ENCODE measurements at places on chromosomes 13 and 19.

DNA sequence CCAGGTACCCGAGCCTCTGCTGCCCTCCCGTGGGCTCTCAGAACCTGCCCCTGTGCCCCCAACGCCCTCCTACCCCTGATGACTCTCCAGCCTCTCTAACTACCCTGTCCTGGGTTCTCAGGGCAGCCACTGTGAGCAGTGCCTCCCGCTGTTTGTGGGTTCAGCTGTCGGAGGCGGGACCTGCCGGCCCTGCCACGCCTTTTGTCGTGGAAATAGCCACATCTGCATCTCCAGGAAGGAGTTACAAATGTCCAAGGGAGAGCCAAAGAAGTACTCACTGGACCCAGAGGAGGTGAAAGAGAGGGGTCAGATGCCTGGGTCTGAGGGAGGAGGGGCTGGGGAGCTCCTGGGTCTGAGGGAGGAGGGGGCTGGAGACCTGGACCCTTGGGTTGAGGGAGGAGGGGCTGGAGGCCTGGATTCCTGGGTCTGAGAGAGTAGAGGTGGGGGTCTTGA is 20.0 kb downstream of the CNFN start:
- DNase-seq, result no peak

DNA sequence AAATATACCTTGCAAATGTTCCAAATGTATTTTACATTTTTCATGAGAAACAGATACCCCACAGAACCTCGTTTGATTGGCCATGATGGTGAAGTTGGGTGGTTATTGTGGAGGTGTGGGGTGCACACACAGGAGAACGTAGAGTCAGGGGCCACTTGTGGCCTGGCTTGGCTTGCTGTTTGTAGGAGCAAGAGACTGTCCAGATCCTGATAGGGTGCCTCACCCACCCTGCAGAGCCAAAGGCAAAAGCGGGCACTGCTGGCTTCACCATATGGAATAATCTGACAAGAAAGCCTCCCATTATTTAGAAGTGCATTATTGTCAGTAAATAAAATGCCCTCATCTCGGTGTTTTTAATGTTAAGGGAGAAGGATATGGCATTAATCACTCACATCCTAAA is 330.2 kb downstream of the TEX29 start:
- no peak for DNase-seq

DNA sequence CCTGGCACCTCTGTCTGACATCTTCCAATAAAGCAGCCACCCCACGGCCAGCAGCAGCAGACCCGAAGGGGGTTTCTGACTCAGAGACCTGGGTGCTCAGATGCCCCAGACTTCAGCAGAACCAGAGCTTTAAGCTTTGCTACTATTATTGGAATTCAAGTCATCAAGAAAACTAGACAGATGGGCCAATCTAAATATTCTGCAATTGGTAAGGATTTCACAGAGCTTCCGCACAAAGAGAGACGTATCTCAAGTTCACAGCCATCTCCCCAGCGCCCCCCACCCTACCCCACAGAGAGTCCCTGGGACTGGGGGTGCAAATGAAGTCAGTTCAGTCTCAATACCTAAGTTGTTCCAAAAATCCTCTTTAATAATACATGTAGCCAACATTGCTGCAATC is 38.8 kb downstream of the RAB20 start:
- no peak for DNase-seq

DNA sequence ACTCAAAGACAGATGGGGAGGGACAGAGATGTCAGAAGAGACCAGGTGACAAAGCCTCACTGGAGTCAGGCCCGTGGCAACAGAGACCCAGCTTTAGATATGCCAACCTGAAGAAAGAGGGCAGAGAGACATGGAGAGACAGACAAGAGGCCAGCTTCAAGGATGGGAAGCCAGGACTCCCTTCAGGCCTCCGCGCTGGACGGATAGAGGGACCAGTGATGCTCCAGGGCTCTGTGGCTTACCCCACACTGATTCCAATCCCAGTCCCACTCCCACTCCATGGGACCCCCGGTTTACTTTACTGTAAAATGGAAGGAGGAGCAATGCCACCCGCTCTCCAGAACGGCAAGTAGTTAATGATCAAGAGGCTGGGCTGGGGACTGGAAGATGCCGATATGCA is 1.7 kb upstream of the ETV2 start:
- no peak for DNase-seq

GRCh38 chr13:95920485-95920884 is 132.7 kb downstream of the UGGT2 start:
- DNase-seq, result no peak

GRCh38 chr13:104021806-104022397 is 955.7 kb upstream of the SLC10A2 start:
- no peak for DNase-seq

- DNase-seq, result no peak
Measured at GRCh38 chr19:15614507-15615379, at the start of gene CYP4F8. Gene CYP4F8, plus strand, starts transcription at chr19:15615218. Its CDS starts 399 bp downstream, at chr19:15615617.

DNA sequence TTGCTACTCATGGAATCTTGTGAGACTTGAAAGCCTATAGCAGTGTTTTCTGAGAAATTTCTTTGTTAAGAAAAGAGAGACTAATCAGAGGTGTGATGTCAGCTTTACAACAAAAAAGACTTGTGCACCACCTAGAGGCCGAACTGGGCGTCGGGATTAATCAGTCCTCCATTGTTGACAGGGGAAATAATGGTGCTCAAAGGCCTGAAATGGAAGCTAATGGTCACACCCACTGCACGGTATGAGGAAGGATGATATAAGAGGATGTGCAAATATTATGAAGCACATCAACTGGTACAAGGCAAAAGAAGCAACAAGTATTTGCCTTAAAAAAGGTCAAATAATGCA is 480.2 kb upstream of the MIR17HG start:
- DNase-seq, result no peak

DNA sequence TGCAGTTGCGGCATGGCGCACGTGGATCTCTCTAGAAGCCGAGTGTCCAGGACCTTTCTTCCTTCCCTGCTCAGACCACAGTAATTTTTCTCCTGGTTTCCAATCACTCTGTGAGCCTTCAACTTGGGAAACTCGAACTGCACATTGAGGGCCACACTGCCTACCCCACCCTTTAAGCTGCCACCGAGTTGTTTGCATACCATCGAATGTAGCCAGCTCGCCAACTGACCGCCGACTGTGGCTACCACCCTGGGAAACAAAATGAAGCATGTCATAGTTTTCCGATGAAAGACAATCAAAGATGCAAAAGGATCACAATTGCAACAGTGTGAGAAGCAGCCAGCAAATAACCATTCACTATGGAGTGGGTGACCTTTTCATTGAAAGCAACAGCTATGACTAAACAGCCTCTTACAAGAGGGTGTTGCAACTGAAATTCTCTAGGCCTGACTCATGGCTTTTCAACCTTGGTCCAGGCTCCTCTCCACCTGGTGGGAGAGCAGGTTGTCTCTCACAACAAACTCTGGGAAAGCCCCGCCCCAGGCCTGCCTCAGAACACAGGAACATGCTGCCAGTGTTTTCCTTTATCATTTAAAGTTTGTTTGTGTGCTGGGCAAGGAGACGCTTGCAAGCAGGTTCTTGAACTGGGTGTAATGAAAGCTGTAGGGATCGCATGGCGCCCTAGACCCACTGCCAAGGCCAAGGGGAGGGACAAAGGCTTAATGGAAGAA is 141.7 kb upstream of the SERP2 start:
- DNase-seq, result no peak

GRCh38 chr19:46629546-46630025 is 4.7 kb upstream of the PTGIR start:
- no peak for DNase-seq

DNA sequence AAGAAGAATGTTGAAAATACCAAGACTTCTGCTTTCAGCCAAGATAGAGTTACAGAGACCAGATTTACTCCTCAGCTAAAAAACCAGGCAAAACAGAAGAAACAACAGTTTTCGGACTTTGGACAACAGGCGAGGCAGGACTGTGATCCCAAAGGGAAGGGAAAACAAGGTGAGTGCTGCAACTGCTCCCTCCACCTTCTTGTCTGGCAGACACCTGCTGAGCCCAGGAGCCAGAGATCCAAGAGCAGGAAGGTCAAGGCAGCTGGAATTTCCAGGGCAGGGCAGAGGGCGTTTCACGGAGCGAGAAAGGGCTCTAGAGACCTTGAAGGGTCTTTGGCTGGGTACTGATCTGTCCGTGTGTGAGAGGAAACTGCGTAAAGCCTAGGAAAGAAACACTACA is 32.9 kb upstream of the SLC7A9 start:
- DNase-seq, result no peak

- peak; percentile 42 for DNase-seq
Measured at GRCh38 chr19:5690955-5691821, 1.1 kb downstream of the RPL36 start.

- no peak for DNase-seq
Measured at GRCh38 chr13:33193428-33193974, 92.1 kb downstream of the STARD13 start.

- no peak for DNase-seq
Measured at GRCh38 chr13:80870186-80870585, 529.3 kb upstream of the SPRY2 start.

GRCh38 chr13:99256709-99257108 is 1.5 kb downstream of the GPR18 start:
- no peak for DNase-seq

- DNase-seq, result peak; percentile 59
Measured at GRCh38 chr19:11242864-11243797, 3.7 kb downstream of the ANGPTL8 start.

- no peak for DNase-seq
Measured at GRCh38 chr13:26017932-26018665, 33.7 kb downstream of the SHISA2 start.

DNA sequence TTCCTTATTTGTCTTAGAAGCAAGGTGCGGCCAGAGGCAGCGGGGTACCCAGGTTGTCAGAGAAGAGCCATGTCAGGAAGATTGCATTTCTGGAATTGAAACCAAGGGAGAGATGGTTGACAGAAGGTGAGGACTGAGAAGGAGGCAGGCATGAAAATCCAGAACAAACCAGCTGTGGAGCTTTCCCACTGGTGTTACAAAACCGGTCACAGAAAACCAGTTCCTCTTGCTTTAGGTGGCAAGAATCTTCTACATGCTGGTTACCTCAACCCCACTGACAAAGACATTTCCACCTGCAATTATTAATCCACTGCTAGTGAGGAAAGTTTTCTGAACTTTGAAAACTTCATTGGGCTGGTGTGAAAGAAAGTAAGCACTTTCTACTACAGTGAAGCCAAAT is 64.0 kb upstream of the MED4 start:
- DNase-seq, result no peak

GRCh38 chr19:45250832-45251451 is at the start of gene MARK4:
Gene MARK4, plus strand, starts transcription at chr19:45251271. Its CDS starts 318 bp downstream, at chr19:45251589.
- peak; percentile 23 for DNase-seq

- no peak for DNase-seq
Measured at GRCh38 chr13:110662777-110663443, 43.0 kb downstream of the CARS2 start.

- no peak for DNase-seq
Measured at GRCh38 chr19:10681658-10682057, 19.6 kb upstream of the QTRT1 start.

DNA sequence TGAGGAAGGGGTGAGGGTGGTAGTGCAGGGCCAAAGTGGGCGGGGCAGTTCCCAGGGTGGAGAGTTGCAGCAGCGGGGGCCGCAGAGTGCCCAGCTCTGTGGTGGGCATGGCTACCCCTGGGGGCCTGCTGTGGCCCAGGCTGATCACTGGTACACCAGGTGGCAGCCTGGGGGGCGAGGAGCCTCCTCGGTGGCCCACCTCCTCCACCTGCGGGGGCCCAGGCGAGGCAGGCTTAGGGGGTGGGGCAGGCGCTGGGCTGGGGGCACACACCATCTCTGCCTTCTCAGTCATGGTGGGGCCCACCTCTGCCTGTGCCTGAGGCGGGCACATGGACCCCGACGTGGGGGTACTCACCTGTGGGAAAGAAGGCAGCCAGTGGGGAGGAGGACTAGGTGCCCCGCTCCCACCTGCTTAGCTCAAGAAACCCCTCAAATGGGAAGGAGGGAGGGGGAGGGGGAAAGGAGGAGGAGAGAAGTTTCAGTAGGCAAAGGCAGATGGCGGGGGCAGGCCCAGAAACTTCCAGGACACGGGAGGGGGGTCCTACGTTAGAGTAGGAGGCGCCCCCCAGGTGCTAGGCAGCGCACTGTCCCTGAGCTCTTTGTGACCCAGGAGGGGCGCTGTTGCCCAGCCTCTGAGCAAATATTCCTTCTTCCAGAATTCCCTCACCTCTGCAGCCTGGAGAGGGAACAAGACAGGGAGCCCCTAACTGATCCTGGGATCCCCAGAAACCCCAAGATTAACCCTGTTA is 1.6 kb downstream of the LYL1 start:
- no peak for DNase-seq

DNA sequence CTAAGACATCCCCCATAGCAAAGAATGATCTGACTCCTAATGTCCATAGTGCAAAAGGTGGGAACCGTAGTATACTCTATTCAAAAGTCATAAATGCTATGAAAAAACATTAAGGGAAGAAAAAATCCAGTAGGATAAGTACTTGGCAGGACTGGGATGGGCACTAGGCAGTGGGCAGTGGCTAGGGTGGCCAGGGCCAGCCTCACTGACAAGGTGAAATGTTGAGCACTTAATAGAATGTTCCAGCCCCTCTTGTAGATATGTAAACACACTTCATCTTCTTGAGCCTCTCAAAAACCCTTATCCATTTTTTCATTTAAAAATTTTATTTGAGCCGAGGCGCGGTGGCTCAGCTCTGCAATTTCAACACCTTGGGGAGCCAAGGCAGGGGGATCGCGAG is 1.5 kb upstream of the CLEC4G start:
- no peak for DNase-seq

GRCh38 chr13:102593466-102593865 is 3.3 kb upstream of the TPP2 start:
- no peak for DNase-seq

GRCh38 chr19:58380037-58380661 is 681 bp downstream of the ZNF837 start:
- no peak for DNase-seq

GRCh38 chr19:43534305-43534815 is 1.4 kb downstream of the ZNF575 start:
- DNase-seq, result no peak

GRCh38 chr13:50543141-50543540 is 300.4 kb downstream of the DLEU7 start:
- no peak for DNase-seq

- DNase-seq, result no peak
Measured at GRCh38 chr19:49845414-49845813, 5.5 kb upstream of the PTOV1 start.

GRCh38 chr19:13629687-13630357 is 123.5 kb upstream of the CACNA1A start:
- DNase-seq, result no peak

GRCh38 chr13:49368688-49369087 is 75.2 kb downstream of the CAB39L start:
- DNase-seq, result no peak

- no peak for DNase-seq
Measured at GRCh38 chr19:39139305-39139874, 13.8 kb downstream of the PAK4 start.
